ENCODE measurements at places on chromosomes 12 and 14.

DNA sequence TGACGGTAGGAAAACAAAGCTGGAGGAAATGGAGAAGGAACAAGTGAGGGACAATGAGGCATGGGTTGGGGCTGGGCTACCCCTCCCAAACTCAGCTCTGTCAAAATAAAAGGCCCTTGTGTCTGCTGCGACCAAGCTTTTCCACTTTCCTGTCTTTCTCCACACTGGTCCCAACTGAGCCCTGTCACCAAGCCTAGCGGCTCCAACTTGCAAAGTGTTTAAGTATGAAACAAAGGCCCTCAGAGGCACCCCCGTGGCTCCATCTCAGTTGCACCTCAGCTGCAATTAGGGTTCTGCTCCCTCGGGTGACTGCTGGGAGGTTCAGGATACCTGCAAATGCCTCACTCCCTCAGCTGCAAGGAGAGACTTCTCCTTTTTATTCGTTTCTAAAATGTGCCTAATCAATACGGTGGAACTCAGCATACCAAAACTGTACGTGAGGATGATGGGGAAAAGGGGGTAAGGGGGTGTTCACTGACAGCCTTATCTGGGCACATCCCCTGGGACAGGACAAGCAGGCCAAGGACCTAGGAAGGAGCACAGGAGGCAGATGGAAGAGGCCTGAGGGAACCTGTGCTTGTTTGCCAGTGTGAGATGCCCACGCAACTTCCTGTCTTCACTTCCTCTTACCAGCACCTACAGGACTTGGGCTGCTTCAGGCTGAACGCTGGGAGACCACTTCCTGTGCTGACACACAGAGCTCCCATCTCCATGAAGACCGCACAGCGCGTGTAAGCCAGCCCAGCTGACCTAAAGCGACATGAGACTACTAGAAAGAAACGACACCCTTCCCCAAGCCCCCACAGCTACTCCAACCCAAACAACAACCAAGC lies 8.9 kb downstream of the VAMP1 start:
- DNase-seq: no peak

DNA sequence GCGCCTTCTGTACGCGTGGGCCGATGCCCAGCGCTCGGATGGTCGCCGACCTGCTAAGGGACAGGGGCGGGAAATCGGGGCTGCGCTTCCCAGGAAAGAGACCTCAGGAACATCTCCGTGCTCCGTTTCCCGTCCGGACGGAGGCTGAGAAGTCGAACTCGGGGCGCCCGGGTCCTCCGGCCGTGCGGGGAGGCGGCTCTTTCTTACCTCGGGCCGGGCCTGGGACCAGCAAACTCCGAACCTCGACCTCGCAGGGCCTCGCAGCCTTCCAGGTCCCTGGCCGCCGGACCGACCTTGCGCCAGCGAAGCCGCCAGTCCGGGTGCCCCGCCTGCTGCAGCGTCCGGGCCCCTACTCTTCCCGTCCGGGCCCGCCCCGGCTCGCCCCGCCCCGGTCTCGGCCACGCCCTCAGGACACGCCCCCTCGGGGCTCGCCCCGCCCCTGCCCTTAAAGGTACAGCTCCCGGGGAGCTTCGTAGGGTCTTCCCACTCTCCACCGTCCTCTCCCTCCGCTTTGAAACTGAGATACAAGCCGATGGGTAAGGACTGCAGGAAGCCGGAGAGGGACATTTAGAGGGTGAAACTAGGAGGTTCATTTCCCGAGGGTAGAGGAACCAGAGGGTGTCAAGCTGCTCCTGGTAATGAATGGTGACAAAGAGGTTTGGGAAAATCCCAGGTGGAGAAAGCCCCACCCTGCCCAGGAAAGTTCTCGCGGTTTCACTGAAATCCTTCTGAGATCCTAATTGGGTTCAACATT lies at the start of gene SLC8B1:
SLC8B1 (minus strand) TSS at position 324 of the 754 bp plus-strand sequence. CDS start 2,231 bp downstream, outside the sequence.
- peak; percentile 60 for DNase-seq

DNA sequence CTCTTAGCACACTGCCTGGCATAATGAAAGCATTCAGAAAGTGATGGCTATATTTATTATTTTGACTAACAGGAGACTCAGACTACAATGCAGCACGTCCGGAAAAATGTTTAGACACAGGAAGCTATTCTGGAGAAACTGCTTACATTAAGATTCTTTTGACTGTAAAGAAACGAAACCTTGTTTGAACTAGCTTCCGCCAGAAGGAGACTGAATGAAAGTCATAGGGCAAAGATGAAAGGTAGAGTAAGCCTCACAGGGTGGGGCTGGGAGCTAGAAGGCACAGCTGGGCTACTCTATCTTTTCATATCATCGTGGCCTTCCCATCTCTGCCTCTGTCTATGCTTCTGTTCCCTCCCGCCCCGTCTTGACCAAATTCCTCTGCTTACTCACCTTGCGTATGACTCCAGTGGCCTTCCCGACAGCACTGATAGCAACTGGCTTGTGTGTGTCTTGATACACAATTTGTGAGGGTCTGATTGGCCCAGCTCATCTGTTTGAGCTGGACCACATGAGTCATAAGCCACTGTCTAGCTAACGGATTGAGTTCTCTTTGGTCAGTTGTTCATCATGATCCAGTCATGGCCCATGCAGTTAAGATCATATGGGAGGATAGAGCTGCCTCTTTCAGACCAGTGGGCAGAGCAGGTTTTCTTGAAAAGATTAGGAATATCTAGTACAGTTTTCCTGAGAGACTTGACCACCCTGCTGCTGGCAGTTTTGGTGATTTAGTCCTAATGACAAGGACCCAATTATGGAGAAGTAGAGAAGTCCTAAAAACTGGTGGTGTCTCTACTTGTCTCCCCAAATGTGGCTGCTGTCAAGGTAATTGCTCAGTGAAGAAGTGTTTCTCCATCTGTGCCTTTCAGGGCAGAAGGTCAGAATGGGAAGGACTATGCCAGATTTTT lies 151.5 kb upstream of the SLC38A2 start:
- DNase-seq: no peak

GRCh38 chr12:6123258-6123657 lies 1.2 kb downstream of the VWF start:
- DNase-seq: no peak

DNA sequence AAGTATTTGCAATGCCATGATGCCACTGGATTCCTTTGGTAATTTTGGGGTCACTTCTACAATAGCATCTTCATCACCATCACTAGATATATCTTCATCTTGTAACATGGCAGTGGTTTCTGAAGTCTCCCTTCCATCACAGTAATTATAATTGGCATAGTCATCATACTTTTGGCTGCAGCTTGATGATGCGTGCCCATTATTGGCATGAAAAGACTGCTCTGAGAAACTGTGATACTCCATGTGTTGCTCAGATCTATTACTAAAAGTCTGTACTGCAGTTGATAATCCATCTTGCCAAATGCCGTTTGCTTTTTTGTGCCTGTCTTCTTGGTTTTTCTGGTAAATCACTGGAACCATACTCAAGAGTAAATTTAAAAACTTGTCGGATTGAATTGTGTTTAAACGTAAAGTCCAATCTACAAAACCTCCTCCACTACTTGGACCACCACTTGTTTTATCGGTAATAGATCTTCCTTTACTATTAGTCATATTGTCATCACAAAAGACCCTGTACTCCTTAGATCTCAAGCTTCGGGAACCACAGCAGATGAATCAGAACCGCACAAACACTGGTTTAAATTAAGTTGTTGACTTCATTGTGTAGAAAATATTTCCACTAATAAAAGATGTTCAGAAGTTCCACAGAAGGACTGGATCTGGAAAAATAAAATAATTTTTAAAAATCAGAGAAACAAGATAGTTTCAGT lies 29.9 kb downstream of the SLC41A2 start:
- no peak for DNase-seq

GRCh38 chr14:79947440-79948054 lies 263.8 kb downstream of the DIO2 start:
- DNase-seq: no peak

- DNase-seq: no peak
These were observed 120.7 kb upstream of the PWP1 start for GRCh38 chr12:107564946-107565345.

DNA sequence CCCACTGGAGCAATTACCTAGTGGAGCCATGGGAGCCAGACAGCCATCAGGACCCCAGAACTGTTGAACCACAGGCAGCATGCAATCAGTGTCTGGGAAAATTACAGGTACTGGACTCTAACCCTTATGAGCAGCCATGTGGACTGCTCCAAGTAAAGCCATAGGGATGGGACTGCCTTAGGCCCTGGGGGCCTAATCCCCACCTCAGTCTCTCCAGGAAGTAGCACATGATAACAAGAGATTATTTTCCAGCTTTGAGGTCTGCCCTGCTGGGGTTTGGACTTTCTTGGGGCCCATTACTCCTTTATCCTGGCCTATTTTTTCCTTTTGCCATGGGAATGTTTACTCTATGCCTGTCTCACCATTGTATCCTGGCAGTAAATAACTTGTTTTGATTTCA lies 226.8 kb downstream of the AEBP2 start:
- no peak for DNase-seq

GRCh38 chr14:45587142-45587541 lies 334.1 kb upstream of the MIS18BP1 start:
- no peak for DNase-seq

DNA sequence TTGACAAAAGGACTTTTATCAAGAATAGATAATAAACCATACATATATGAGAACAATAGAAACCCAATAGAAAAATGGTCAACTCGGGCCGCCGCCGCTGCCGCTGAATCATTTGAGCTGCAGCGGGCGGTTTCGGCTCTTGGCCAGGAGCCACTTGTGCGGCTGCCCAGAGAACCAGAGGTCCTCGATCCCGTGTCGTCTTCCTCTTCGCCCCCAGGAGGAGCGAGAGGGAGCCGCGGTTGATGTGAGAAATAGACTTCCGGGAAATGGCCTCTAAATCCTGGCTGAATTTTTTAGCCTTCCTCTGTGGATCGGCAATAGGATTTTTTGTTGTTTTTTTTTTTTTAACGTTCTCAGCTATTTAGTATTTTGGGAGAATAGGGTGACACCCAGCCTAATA lies 44.8 kb downstream of the CPSF6 start:
- peak; percentile 18 for DNase-seq

- no peak for DNase-seq
These were observed 78.7 kb downstream of the STXBP6 start for GRCh38 chr14:24971255-24971654.

- peak; percentile 36 for DNase-seq
These were observed at the start of gene NOVA1 for GRCh38 chr14:26597589-26598080. Gene NOVA1, minus strand, starts transcription at chr14:26598033. Its CDS starts 597 bp downstream, at chr14:26597436.

- DNase-seq: no peak
These were observed 188.1 kb downstream of the BCAT1 start for GRCh38 chr12:24760606-24761378.

- no peak for DNase-seq
These were observed 118.1 kb upstream of the SLC38A2 start for GRCh38 chr12:46490635-46491034.

GRCh38 chr12:121799156-121799841 lies 4.5 kb upstream of the SETD1B start:
- DNase-seq: no peak

- no peak for DNase-seq
These were observed 816 bp upstream of the SLC8A3 start for GRCh38 chr14:70189456-70190077.

GRCh38 chr12:62075870-62076269 lies 184.3 kb upstream of the USP15 start:
- no peak for DNase-seq

GRCh38 chr12:50660425-50660822 lies 103.5 kb upstream of the ATF1 start:
- DNase-seq: no peak

DNA sequence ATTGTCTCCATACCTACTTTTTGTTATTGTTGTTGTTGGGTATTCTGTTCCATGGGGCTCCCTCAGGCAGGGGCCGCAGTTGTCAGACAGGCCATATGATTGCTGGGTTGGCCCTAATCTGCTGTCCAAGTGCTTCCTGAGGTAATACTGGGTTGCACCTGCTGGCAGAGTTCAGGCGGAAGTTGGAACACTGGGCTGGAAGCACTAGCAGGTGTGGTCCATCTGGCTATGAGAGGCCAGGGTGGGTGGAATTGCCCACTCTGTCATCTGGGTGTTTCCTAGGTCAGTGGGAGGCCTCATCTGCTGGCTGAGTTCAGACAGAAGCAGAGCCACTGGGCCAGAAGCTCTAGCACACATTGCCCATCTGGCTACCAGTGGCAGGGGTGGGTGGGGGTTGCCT lies 81.3 kb upstream of the NID2 start:
- no peak for DNase-seq

DNA sequence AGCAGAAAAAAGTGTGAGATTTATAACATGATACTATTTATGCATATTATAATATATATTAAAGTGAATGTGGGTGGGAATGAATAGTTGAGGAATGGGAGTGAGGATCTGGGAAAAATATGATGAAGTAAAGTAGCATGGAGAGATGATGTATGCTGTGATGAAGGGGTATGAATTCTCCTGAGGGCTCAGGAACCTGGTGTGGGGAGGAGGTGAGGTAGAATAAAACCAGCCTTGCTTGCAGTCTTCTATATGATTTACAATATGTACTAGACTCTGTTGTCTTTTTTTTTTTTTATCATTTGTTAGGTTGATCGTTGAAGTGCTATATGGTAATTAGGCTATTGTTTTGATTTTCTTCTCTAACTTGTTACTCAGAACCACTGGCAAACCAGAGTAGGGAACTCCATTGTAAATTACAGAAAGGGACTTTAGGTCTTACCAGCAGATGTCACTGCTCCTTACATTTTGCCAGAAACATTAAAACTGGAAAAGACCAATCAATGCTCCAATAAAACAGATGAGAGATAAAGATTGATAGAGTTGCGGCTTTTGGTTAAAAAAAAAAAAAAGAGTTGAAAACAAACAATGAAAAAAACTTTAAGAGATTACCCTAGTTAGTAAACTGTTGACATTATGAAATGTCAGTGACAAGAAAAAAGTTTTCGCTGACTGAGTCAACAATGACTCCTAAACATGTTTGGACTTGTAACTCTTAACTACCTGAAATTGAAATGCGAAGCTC lies 39.9 kb downstream of the ATL1 start:
- no peak for DNase-seq

DNA sequence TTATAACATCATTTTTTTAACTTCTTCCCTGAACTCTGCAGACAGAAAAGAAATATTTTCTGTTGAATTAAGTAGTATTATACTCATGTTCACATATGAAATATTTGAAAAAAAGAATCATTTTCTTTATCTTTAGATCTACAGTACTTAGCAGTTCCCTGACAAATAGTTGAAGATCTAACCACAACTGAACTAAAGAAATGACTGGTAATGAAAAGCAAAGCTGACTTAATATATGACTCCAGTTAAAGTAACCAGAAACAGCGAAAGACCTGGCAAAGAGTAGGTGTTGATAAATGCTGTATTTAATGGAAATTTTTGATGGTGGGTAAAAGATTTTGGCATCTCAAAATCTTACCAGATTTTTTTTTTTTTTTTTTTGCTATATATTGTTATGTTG lies 207.1 kb upstream of the SLC16A7 start:
- no peak for DNase-seq

DNA sequence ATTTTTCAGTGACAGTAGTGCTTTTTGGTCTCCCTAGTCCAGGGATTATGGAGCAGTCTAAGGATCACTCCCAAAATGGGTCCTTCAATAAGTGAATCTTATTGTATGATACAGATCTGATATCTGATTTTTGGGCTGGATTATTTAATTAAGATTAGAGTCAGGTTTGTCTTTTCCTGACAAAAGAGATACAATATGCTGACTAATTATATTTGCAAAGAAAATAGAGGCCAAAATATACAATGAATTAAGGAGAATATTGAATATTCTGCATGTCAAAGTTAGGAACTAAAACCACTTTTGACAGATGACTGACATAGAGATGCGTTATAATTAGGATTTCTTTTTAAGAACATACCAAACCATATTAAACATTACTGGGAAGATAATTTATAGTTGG lies 175.2 kb downstream of the FOXG1 start:
- DNase-seq: no peak

GRCh38 chr14:51419685-51420084 lies 179.6 kb downstream of the TMX1 start:
- DNase-seq: no peak

All from right renal cortex interstitium (tissue), 3 donors.